ENCODE measurements at places on chromosomes 5 and 9.

- H3K36me3 ChIP-seq: no peaks in the 10 kb centered on the region
- H3K4me1 ChIP-seq: peaks cover 12% of the 10 kb centered on the region
- DNase-seq: peak; percentile 79
- peak overlapping the region; percentile 100 for H3K4me3 ChIP-seq
Observed at GRCh38 chr5:50667023-50667652, 701 bp downstream of the PARP8 start.

DNA sequence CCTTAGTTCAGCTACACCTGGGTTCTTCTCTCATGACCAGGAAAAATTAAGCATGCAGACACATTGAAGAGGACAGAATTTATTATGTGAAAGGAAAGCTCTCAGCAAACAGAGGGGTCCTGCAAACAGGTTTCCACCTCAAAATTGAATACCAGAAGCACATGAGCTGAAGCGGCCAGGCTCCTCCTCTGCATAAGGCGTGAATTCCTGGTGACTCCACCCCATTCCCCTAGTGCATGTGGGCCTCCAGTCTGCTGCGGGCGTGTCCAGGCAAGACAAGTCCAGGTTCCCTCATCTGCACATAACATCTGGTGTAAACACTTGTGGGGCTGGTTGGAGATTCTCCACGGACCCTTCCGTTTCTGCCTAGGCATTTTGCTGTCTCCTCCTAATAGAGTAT is 1156.4 kb downstream of the FOXD4L5 start:
- H3K27ac ChIP-seq: no peak overlapping the region
- DNase-seq: no peak
- H3K36me3 ChIP-seq: no peaks in the 10 kb centered on the region
- no peaks in the 10 kb centered on the region for H3K27me3 ChIP-seq
- H3K4me1 ChIP-seq: no peaks in the 10 kb centered on the region
- H3K4me3 ChIP-seq: no peak overlapping the region

GRCh38 chr9:101064206-101064605 is 35.7 kb downstream of the PLPPR1 start:
- H3K36me3 ChIP-seq: no peaks in the 10 kb centered on the region
- no peak for DNase-seq
- H3K4me1 ChIP-seq: no peaks in the 10 kb centered on the region
- no peak overlapping the region for H3K27ac ChIP-seq
- no peak overlapping the region for H3K4me3 ChIP-seq
- H3K27me3 ChIP-seq: no peaks in the 10 kb centered on the region

GRCh38 chr5:65261499-65261898 is 220.2 kb downstream of the ADAMTS6 start:
- no peaks in the 10 kb centered on the region for H3K36me3 ChIP-seq
- no peaks in the 10 kb centered on the region for H3K27me3 ChIP-seq
- H3K27ac ChIP-seq: no peak overlapping the region
- DNase-seq: no peak
- H3K4me1 ChIP-seq: no peaks in the 10 kb centered on the region
- no peak overlapping the region for H3K4me3 ChIP-seq

DNA sequence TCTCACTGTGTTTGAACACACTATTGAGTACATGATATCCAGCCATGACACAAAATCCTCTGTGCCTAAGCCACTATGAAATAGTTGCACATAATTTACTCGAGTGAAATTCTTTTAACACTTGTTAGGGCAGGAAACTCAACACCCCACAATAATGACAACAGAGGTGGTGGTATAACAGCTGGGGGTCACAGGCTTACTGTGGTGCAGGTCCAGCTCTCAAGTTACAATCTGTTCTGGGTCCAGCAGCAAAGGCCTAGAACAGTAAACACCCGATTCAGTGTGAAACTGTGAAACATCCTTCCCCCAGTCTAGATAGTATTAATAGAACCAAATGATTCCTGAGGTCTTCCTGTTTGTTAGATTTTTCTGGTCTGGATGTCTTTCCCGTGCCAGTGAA is 102.9 kb upstream of the APC start:
- H3K4me3 ChIP-seq: no peak overlapping the region
- no peak for DNase-seq

- no peak overlapping the region for H3K4me3 ChIP-seq
- peaks cover 8% of the 10 kb centered on the region for H3K4me1 ChIP-seq
- no peak for DNase-seq
- H3K36me3 ChIP-seq: no peaks in the 10 kb centered on the region
Observed at GRCh38 chr9:110282739-110283081, 26.4 kb upstream of the TXN start.

- H3K4me1 ChIP-seq: peaks cover 4% of the 10 kb centered on the region
- H3K27ac ChIP-seq: no peak overlapping the region
- DNase-seq: no peak
- no peaks in the 10 kb centered on the region for H3K27me3 ChIP-seq
- H3K4me3 ChIP-seq: no peak overlapping the region
Observed at GRCh38 chr5:51829230-51829629, 446.0 kb downstream of the ISL1 start.

DNA sequence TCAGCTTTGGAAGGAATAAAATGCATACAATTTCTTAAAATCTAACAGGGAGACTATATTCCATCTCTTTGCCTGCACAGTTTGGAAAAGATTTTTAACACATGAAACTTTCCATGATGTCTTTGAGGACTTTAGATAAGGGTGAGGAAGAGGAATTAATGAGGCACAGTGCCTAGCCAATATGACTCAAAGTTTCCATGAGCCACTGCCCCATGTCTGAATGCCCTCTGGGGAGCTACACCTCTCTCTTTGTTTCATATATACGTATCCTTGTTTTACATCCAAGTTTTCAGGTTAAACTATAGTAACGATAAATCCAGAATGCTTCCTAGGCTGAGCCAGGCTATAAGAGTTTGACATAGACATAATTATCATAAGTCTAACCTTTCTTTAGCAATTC is 349.3 kb upstream of the TLE4 start:
- H3K27ac ChIP-seq: no peak overlapping the region
- no peaks in the 10 kb centered on the region for H3K36me3 ChIP-seq
- H3K4me1 ChIP-seq: no peaks in the 10 kb centered on the region
- DNase-seq: no peak
- H3K27me3 ChIP-seq: peaks cover 3% of the 10 kb centered on the region
- no peak overlapping the region for H3K4me3 ChIP-seq

GRCh38 chr9:24487250-24487861 is 58.3 kb downstream of the IZUMO3 start:
- DNase-seq: no peak
- no peak overlapping the region for H3K27ac ChIP-seq
- no peaks in the 10 kb centered on the region for H3K4me1 ChIP-seq
- no peaks in the 10 kb centered on the region for H3K27me3 ChIP-seq
- no peak overlapping the region for H3K4me3 ChIP-seq

DNA sequence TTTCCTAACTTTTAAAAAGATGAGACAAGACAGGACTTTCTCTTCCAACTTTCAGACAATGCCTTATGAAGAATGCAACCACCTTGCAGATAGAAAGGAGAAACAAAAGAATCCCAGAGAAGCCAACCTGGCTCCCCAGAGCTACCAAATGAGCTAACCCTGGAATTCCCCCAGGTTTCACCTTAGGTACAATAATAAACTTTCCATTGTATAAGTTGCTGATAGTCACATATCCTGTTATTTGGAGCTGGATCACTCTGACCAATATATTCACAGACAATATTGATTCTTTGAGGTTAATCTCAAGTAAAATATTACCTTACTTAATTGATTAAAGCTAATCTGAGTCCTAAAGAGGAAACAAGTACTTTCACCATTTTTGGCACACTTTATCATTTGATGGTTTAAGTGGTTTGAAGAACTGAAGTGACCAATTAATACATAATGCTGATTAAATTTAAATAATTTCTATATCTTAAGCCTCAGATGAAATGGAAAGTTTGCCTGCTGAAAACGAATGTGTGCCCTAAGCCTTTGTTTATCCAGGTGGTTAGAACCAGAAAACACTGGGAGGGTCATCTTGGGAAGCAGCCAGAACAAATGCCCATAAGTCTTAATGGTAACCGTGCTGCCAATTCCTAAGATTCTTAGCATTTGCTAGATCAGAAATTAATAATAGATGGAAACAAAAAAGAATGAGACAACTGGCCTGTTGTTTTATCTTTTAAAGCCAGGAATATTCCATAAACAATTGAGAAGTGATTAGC is 159.6 kb upstream of the SLC12A2 start:
- no peak overlapping the region for H3K4me3 ChIP-seq
- H3K36me3 ChIP-seq: no peaks in the 10 kb centered on the region
- DNase-seq: no peak
- H3K4me1 ChIP-seq: peaks cover 18% of the 10 kb centered on the region

All from type B pancreatic cell (in vitro differentiated cells).